GM10248 (cell line): ENCODE measurements at places on chromosomes 13 and 19.

DNA sequence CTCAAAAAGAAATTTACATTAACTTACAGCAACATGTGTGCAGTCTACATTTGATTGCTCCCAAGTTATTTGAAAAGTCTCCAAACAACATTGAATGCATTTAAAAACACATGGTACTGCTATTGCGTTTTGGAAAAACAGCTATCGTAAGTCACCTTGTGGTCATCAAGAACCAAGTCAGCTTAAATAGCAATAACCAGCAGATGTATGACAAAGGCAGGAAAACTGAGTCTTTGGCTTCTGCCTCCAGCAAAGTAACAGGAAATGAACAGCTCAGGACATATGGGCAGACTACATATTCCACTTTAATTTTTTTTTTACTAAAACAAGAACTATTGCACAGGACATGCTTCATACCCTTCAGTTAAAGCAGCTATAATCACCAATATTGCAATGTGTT, 580.6 kb upstream of the SPRY2 start:
- DNase-seq: no peak

- no peak for DNase-seq
Observed at GRCh38 chr19:28471731-28472510, 741.0 kb downstream of the UQCRFS1 start.

DNA sequence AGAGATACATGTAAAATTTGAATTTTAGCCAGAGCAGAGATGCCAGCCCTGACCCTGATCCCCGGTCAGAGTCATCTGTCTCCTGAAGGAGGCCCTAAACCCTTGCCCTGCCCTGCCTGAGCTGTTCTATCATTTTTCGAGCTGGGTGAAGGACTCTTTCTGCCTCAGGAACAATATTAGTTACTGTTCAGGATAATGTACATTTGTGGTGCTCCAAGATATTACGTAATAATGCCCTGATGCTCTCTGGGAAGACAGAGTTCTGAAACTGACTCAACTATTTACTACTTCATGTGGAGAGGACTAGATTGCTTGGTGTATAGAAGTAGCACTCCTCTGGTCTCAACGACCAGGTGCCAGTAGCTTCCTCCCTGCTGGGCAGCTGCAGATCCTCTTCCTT, 37.9 kb upstream of the UBL3 start:
- DNase-seq: no peak

DNA sequence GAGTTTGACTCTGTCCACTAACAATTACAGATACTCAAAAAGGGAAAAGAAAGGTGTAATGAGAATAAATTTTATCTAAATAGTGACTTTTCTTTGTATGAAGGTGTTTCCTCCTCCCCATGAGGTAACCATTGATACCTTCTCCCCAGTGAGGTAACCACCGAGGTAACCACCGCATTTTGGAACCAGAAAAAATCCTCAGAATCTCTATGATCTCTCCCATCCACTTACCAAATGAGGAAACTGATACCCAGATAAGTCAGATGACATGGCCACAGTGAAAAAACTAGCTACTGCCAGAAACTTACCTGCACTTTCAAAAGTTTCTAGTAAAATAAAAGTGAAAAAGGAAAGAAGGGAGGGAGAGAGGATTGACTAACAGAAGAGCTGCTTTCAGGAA, 124.0 kb upstream of the FNDC3A start:
- no peak for DNase-seq

DNA sequence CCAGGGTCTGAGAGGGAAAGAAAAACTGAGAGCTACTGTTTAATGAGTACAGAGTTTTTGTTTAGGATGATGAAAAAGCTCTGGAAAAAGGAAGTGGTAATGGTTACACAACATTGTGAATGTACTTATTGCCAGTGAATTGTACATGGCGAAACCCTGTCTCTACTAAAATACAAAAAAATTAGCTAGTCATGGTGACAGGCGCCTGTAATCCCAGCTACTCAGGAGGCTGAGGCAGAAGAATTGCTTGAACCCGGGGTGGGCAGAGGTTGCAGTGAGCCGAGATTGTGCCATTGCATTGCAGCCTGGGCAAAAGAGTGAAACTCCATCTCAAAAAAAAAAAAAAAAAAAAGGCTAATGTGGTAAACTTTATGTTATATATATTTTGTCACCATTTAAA, 96.3 kb downstream of the VWA8 start:
- no peak for DNase-seq
